Activated CD8-positive, alpha-beta memory T cell treated with anti-CD3 and anti-CD28 coated beads, Interleukin-2, amount 10 ng/mL, durations not matched to agents 7 days and 5 days (primary cell): ENCODE measurements at places on chromosomes 5 and 9.

GRCh38 chr5:155343468-155343867 lies 329.9 kb downstream of the KIF4B start:
- no peak overlapping the region for H3K4me3 ChIP-seq
- no peaks in the 10 kb centered on the region for H3K36me3 ChIP-seq
- no peaks in the 10 kb centered on the region for H3K4me1 ChIP-seq
- H3K27me3 ChIP-seq, result no peaks in the 10 kb centered on the region

DNA sequence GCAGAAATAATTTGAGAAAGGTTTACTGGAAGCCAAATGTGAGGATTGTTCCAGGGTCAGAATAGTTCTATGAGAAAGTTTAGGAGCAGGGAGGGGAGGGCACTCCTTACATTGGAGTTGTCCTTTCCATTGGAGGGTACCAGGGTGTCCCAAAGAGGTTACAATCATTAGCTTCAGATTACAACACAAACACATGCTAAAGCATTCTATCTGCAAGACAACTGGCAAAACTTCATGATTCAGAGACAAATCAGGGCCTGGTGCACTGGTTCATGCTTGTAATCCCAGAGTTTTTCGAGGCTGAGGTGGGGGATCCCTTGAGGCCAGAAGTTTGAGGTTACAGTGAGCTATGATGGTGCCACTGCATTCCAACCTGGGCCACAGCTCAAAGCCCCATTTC lies 51.8 kb downstream of the NSUN2 start:
- H3K27me3 ChIP-seq, result peaks cover 58% of the 10 kb centered on the region
- H3K4me1 ChIP-seq, result peaks cover 6% of the 10 kb centered on the region
- H3K36me3 ChIP-seq, result no peaks in the 10 kb centered on the region
- DNase-seq, result no peak

GRCh38 chr5:132221781-132222648 lies 5.6 kb downstream of the P4HA2 start:
- H3K36me3 ChIP-seq, result no peaks in the 10 kb centered on the region
- H3K4me3 ChIP-seq, result no peak overlapping the region
- no peak for DNase-seq
- H3K4me1 ChIP-seq, result peaks cover 4% of the 10 kb centered on the region
- no peak overlapping the region for H3K27ac ChIP-seq

- no peaks in the 10 kb centered on the region for H3K27me3 ChIP-seq
- H3K4me3 ChIP-seq, result no peak overlapping the region
- H3K36me3 ChIP-seq, result no peaks in the 10 kb centered on the region
- no peaks in the 10 kb centered on the region for H3K4me1 ChIP-seq
These were observed 30.1 kb upstream of the MINAR2 start for GRCh38 chr5:129717751-129718310.

DNA sequence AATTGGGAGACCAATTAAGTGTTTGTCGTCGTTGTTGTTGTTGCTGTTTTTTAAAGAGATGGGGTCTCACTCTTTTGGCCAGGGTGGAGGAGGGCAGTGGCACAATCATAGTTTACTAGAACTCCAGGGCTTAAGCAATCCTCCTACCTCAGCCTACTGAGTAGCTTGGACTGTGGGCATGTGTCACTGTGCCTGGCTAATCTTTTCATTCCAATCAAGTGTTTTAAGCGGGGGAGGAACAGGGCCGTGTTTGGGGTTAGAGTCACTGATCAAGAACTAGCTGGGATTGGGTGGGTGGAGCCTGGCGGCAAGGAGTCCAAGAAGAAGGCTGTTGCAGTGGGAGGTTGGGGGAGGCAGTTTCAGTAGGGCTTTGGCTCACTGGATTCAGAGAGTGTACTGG lies 13.8 kb downstream of the SNX30 start:
- H3K4me3 ChIP-seq, result no peak overlapping the region
- peaks cover 13% of the 10 kb centered on the region for H3K36me3 ChIP-seq
- H3K27ac ChIP-seq, result no peak overlapping the region
- H3K27me3 ChIP-seq, result peaks cover 11% of the 10 kb centered on the region
- H3K4me1 ChIP-seq, result peaks cover 2% of the 10 kb centered on the region

DNA sequence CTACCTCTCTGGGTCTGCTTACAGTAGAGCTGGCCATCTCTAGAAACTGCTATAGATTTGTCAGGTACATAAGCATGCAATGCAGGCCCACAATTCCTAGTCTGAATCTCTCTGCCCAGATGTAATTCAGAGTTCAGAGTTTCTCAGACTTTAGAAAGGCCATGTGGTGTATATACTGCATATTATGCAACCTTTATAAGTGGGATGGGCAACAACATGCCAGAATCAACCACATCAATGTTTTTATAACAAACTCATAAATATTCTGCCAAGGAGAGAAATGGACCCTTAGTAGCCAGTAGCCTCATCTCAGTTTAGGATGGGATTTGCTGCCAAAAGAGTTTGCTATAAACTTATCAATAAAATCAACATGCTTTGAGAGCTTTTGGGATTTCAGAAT lies 78.8 kb downstream of the SLC1A1 start:
- H3K27me3 ChIP-seq, result no peaks in the 10 kb centered on the region
- H3K4me3 ChIP-seq, result no peak overlapping the region
- peaks cover 16% of the 10 kb centered on the region for H3K4me1 ChIP-seq
- DNase-seq, result no peak

- H3K4me3 ChIP-seq, result no peak overlapping the region
- H3K27me3 ChIP-seq, result no peaks in the 10 kb centered on the region
- no peak for DNase-seq
- H3K36me3 ChIP-seq, result peaks cover 4% of the 10 kb centered on the region
- peaks cover 6% of the 10 kb centered on the region for H3K4me1 ChIP-seq
These were observed 46.5 kb downstream of the RETREG1 start for GRCh38 chr5:16570121-16570815.

DNA sequence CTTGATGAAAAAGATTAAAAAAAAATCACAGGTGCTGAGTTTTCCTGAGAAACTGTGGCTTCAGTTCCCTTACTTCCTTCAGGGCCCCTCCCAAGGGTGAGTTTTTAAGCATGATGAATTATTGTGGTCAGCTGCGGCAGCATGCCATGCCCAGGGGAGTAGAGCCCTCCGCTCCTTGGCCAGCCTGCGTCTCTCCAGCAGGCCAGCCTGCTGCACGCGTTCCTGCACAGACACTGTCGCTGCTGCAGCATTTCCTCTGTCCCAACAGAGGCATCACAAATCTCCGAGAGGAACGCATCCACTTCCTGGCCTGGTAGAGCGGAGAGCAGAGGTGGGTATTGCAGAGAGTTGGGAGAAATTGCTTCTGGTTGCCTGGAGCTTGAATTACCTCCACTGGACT lies 26.1 kb upstream of the GLRA1 start:
- no peak for DNase-seq
- no peaks in the 10 kb centered on the region for H3K4me1 ChIP-seq
- no peak overlapping the region for H3K27ac ChIP-seq
- H3K36me3 ChIP-seq, result no peaks in the 10 kb centered on the region

GRCh38 chr5:59792983-59793585 lies 100.4 kb downstream of the PDE4D start:
- no peaks in the 10 kb centered on the region for H3K36me3 ChIP-seq
- peaks cover 10% of the 10 kb centered on the region for H3K4me1 ChIP-seq
- H3K27ac ChIP-seq, result no peak overlapping the region
- no peak for DNase-seq

DNA sequence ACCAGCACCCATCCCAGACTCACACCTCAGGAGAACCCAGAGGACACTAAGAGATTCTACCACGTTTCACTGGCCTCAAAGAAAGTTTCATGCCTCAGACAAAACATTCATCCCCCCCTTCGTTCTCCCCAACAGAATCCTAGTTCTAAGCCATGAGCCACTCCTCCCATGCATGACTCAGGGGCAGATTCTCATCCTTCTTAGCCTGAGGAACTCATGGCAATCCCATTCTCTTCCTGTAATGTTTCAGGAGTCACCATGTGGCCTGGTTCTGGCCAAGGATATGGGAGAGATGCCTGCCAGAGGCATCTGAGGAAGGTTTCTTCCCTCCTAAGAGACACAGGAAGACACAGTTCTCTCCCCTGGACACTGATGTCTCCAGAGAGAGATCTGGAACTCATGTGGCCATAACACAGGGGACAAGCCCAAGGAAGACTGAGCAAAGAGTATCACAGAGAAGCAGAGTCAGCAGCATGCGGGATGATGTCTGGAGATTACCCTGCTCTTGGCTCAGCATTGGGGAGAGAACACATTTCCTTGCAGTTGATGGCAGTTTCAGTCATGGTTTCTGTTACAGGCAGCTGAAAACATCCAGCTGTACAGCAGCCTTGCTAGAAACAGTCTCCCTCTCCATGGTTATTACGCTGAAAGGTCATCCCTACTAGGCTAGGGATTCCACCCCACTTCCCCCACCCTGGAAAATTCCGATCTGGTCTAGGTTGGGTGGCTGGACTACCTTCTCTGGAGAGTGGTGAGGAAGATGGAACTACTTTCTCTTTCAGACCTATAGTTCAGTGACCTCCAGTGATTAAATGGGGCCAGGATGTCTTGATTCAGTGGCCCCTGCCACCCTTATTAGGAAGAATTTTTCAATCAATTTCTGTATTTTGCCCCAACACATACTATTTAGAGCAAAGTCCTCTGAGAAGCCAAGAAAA lies 115.4 kb downstream of the ZNF608 start:
- no peak overlapping the region for H3K4me3 ChIP-seq
- H3K36me3 ChIP-seq, result no peaks in the 10 kb centered on the region
- no peaks in the 10 kb centered on the region for H3K27me3 ChIP-seq
- H3K27ac ChIP-seq, result no peak overlapping the region

DNA sequence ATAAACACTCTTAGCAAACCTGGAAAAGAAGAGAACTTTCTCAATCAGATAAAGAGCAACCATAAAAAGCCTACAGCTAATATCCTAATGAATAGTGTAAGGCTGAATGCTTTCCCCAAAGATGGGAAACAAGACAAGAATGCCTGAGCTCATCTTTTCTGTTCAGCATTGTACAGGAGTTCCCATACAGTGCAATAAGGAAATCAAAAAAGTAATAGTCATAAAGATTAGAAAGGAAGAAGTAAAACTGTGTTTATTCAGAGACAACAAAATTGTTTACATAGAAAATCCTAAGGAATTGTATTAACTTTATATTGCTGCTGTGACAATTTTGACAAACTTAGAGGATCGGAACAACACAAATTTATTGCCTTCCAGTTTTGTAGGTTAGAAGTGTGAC lies 330.7 kb upstream of the SLC24A2 start:
- no peaks in the 10 kb centered on the region for H3K27me3 ChIP-seq
- H3K27ac ChIP-seq, result no peak overlapping the region
- no peak overlapping the region for H3K4me3 ChIP-seq
- DNase-seq, result no peak
- peaks cover 9% of the 10 kb centered on the region for H3K36me3 ChIP-seq

- peaks cover 4% of the 10 kb centered on the region for H3K27me3 ChIP-seq
- DNase-seq, result no peak
- H3K4me3 ChIP-seq, result no peak overlapping the region
- no peak overlapping the region for H3K27ac ChIP-seq
- H3K36me3 ChIP-seq, result no peaks in the 10 kb centered on the region
- H3K4me1 ChIP-seq, result no peaks in the 10 kb centered on the region
These were observed 289.1 kb downstream of the ICE1 start for GRCh38 chr5:5711592-5711991.

DNA sequence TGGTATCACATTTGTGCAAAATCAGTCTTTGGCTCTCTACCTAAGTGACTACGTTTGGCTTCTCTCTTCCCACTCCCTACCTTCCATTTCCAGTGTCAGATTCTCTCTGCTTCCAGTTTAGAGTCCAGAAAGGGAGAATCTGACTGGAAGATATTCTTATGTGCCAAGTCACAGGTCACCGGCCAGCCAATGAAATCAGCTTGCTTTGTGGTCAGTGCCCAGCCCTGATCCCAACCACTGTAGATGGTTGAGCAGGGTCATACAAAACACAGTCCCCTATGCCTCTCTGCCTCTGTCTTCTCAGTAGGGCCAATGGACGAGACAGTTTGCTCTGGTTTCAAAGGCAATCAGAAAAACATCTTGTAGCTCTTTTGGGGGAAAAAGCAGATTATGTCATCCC lies 15.6 kb upstream of the EPB41L4B start:
- peaks cover 8% of the 10 kb centered on the region for H3K27me3 ChIP-seq
- no peaks in the 10 kb centered on the region for H3K36me3 ChIP-seq
- no peaks in the 10 kb centered on the region for H3K4me1 ChIP-seq
- no peak for DNase-seq
- H3K4me3 ChIP-seq, result no peak overlapping the region
- H3K27ac ChIP-seq, result no peak overlapping the region

DNA sequence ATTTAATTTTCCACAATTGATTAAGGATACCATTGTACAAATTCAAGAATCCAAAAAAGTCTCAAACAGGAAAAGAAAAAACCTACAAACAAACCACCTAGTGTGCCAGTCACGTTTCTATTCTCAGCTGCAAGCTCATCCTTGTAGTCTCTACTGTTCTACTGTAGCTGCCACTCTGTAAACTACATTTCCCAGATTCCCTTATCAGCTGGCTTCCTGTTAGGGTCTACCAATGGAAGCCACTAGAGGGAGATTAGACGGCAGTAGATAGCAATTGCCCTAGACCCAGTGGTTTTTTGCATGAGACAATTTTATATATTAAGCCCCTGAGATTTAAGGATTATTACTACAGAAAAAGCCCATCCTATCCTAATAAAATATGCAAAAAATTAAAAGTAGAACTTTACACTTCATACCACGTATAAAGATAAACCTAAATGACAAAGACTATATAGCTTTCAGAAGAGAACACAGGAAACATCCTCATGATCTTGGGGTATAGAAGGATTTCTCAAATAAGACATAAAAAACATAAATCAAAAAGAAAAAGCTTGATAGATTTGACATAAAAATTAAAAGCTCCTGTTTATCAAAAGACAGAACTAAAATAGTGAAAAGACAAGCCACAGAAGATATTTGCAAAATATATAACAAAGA lies 37.4 kb downstream of the P4HA2 start:
- H3K4me1 ChIP-seq, result peaks cover 2% of the 10 kb centered on the region
- H3K27ac ChIP-seq, result no peak overlapping the region
- H3K4me3 ChIP-seq, result no peak overlapping the region
- no peaks in the 10 kb centered on the region for H3K36me3 ChIP-seq
- H3K27me3 ChIP-seq, result peaks cover 8% of the 10 kb centered on the region

GRCh38 chr9:130732793-130733221 lies 39.2 kb downstream of the EXOSC2 start:
- H3K27me3 ChIP-seq, result no peaks in the 10 kb centered on the region
- no peak for DNase-seq
- peaks cover 6% of the 10 kb centered on the region for H3K36me3 ChIP-seq
- H3K4me1 ChIP-seq, result peaks cover 4% of the 10 kb centered on the region
- no peak overlapping the region for H3K27ac ChIP-seq

DNA sequence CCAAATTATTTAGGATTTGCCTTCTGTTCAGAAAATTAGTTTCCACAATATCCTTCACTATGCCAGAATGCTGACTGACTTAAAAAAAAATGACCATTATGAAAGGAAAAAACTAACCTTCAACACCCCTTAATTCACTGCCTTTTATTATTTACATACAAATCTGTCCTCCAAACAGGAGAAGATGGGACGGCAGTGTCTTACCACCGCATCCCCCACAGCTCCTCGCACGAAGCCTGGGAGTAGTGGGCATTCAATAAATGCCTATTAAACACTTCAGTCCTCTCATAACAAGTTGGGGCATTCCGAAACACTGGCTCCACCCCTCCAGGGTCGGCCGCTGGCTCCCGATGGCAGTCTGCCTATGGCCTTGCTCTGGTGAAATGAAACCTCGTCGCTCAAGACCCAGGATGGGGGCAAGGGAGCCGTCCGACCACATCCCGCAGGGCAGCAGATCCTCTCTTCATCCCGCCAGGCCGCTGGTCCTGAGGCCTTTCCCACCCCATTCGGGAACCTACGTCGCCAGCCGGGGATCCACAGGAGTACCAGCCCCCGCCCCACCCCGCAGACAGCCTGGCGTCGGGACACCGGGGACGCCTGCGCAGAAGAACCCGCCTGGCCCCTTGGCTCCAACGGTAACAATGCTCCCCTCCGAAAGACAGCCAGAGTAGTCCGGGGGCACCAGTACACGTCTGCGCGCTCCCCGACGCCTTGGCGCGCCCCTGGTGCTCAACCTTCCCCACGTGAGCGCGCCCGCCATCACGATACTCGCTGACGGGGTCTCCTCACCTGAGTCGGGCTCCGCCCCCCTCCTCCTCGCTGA lies 613 bp downstream of the ZBTB5 start:
- peak; percentile 80 for DNase-seq
- peak overlapping the region; percentile 96 for H3K4me3 ChIP-seq
- H3K27me3 ChIP-seq, result no peaks in the 10 kb centered on the region
- H3K27ac ChIP-seq, result peak overlapping the region; percentile 94
